ENCODE measurements at places on chromosomes 1 and 21.

- DNase-seq: no peak
These were observed 42.5 kb downstream of the UTP25 start for GRCh38 chr1:209870151-209870831.

- DNase-seq: no peak
These were observed 65.3 kb upstream of the CNN3 start for GRCh38 chr1:94992161-94992560.

GRCh38 chr1:54229281-54229891, 29.4 kb downstream of the MRPL37 start:
- no peak for DNase-seq

DNA sequence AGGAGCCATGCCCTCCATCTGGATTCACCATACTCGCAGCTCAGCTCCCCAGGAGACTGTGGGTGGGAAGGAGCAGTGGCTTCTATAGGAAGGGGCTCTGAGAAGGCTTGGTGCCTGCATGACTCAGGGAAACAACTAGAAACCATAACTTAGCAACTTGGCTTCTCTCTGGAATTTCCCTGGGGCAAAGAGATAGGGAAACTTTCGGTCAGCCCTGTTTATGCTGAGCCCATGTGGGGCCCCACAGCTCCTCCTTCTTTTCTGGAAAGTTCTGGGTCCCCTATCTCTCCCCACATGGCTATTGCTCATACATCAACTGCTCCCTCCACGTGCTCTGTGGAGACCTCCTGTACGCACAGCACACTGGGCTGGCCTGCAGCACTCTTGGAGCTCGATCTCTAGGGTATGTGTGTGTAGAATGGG, 39.3 kb downstream of the PLEKHA6 start:
- DNase-seq: no peak

DNA sequence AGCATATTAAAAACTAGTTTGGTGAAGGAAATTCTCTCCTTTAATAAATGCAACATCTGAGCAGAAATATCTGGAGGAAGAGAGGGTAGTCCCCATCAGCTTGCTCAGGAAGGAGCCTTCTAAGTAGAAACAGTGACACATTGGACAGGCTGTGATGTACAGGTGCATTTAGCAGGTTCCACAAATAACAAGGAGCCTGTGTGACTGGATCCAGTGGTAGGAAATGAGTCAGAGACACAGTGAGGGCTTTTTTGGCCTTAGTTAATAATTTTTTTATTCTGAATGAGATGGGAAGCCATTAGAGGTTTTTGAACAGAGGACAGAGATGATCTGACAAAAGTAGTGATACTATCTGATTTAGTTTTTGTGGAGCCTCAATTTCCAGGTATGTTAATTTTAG, 738.9 kb upstream of the PTBP2 start:
- DNase-seq: no peak

GRCh38 chr1:209311770-209312169, 271.7 kb upstream of the CAMK1G start:
- no peak for DNase-seq

GRCh38 chr1:62481681-62482080, 44.8 kb downstream of the USP1 start:
- no peak for DNase-seq

- DNase-seq: no peak
These were observed 257.7 kb upstream of the SGIP1 start for GRCh38 chr1:66276218-66276617.

DNA sequence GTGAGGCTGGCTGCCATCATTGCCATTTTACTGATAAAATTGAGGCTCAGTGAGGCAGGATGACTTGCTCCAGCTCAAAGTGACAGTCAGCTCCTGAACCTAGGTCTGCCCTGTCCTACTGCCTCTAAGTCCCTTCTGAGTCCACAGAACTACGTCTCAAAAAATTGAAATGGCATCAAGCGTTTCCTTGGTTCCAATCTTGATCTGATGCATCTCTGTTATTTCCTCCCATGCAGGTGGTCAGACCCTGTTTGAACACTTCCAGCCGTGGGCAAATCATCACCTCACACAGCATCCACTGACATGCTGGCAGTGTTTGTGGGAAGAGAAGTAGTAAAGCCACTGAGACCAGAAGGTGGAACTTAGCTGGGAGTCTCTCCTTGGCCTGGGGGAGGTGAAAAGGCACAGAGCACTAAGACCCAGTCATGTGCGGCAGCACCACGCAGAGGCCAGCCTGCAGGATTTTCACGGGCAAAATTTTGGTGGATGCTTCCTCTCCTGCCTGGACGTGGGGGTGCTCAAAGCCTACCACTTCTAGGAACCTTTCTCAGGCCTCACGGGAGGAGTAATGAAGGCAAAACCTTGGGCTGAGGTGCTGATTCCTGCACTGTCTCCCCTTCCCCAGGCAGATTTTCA, 7.8 kb upstream of the CPLANE2 start:
- no peak for DNase-seq

DNA sequence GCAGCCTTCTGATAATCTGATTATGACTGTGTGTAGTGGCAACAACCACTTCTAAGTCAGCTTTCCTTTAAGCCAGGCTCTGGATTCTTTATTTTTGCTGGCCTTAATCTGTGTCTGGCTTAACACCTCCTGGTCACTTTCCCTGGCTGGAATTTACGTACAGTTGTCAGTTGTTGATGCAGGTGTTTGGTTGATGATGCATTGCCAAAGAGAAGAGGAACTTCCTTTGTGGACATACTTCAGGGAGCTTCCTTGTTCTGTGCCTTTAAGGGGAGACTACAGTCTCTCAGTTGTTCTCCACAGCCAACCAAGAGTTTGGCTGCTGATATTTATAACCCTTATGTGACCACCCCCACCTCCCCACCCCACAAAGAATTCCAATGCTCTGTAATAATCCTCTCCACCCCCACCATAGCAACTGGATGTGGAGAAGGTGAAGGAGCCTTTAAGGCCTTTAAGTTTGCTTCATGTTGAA, 96.0 kb upstream of the BMP8A start:
- DNase-seq: no peak

- DNase-seq: no peak
These were observed 65.1 kb downstream of the MAB21L3 start for GRCh38 chr1:116176306-116176789.

DNA sequence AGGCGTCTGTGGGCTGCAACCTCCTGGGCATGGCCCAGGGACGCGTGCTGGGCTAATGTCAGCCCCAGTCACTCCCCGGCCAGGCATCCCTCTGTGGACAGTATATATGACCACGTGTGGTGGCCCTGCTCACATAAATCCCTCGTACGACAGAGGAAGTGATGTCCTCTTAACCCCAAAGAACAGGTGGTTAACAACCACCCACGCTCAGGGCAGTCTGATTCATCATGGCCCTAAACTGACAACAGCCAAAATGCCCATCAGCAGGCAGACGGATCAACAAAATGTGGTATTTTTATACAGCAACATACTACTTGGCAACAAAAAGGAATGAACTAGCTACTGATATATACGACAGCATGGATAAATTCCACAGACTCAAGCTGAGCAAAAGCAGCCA, 51.0 kb downstream of the ECE1 start:
- DNase-seq: no peak

DNA sequence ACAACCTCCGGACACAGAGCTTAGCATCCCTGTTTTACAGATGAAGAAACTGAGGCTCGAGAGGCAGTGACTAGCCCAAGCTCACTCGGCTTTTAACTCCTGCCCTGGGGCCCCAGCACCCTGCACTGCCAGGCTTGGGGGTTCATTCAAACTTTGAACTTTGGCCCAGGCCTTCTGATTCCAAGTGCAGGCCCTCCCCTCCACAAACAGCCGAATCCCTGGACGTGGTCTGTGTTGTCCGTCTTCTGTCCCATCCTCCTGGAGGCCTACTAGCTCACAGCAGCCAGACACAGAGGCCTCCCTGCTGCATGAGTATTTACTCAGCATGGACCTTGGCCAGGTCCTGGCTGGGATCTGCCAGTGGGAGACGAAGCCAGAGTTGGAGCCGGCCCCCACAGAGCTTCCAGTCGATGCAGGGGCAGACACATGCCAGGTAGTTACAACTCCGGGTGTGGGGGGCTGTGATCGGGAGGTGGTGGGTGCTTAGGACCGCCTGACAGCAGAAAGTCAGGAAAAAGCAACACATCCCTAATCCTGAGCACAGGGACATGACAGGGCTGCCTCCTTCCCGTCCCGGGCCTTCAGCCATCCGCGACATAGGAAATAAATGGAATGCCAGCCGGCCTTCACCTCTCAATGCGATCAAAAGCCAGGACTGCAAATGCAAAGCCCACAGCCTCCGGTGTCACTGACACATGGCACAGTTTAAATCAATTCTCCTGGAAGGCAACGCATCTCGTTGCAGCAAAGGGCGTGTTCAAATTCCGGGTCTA, 7.4 kb downstream of the IFFO2 start:
- peak; percentile 33 for DNase-seq

DNA sequence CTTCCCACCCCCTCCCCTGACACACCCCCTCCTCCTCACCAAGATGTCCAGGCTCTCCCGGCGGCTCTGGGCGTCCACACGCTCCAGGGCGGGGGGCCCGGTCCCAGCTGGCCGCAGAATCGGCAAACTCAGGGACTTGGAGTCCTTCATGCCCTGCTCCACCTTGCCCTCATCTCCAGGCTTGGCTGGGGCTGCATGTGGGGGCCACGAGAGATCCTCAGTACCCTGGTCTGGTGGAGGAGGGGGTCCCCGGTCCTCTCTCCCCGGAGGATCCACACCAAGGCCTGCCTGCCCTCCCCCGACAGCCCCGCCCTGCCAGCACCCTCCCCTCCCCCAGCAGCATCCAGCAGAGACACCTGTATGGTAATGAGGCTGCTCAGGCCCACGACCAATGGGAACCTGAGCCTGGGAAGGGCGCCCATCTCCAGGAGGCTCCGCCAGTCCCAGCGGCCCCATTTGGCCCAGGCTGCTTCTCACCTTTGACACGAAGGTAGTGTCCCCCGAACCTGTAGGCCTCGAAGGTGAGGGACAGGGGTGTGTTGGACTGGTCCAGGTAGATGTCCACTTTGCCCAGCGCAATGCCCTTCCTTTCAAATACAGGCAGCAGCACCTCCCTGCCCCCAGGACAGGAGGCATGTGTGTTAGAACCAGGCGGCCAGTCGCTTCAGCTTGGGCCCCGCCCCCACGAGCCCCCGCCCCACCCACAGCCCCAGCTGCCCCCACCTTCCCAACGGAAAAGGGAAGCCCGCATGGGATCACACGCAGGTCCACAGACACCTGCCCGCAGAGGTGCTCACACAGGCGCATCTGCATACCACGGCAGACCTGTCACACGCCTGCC, 8.2 kb upstream of the TNFRSF25 start:
- DNase-seq: no peak

GRCh38 chr1:66383611-66384010, 150.3 kb upstream of the SGIP1 start:
- no peak for DNase-seq

- DNase-seq: no peak
These were observed 40.2 kb upstream of the PRDX6 start for GRCh38 chr1:173436841-173437428.

GRCh38 chr21:46284077-46284644, 1.2 kb downstream of the MCM3AP start:
- peak; percentile 47 for DNase-seq

- no peak for DNase-seq
These were observed 10.7 kb downstream of the CDC7 start for GRCh38 chr1:91511386-91511785.

DNA sequence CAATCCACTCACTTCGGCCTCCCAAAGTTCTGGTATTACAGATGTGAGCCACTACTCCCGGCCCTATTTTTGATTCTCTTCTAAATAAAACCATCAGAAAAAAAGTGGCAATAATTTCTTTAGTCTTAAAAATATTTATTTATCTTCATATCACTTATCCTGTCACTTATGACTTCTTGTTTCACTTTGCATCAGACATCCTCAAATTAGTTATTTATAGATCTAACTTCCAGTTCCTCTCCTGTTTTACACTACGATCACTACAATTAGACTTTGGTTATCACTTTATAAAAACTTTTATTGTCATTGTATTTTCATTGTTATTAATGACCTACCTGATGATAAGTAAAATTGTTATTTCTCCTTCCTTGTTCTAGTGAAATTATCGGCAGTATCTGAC, 783.4 kb upstream of the BRINP3 start:
- no peak for DNase-seq

DNA sequence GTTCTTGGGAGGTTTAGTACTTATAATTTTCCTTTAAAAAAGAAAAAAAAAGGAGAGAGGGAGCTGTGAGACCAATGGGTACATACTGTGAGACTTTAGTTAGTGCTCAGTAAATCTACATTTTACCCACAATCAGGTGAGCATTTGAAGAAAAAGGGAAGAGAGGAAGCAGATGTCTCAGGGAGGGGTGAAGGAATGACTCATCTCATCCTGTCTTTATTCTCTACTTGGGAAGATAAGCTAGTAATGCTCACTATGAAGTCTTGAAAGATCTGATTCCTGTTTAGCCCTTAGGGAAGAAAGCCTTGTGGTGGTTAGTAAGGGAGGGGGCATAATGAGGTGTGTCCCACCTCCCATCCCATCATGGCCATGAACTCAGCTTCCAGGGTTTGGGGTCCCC, 112.6 kb downstream of the PLD5 start:
- DNase-seq: no peak

DNA sequence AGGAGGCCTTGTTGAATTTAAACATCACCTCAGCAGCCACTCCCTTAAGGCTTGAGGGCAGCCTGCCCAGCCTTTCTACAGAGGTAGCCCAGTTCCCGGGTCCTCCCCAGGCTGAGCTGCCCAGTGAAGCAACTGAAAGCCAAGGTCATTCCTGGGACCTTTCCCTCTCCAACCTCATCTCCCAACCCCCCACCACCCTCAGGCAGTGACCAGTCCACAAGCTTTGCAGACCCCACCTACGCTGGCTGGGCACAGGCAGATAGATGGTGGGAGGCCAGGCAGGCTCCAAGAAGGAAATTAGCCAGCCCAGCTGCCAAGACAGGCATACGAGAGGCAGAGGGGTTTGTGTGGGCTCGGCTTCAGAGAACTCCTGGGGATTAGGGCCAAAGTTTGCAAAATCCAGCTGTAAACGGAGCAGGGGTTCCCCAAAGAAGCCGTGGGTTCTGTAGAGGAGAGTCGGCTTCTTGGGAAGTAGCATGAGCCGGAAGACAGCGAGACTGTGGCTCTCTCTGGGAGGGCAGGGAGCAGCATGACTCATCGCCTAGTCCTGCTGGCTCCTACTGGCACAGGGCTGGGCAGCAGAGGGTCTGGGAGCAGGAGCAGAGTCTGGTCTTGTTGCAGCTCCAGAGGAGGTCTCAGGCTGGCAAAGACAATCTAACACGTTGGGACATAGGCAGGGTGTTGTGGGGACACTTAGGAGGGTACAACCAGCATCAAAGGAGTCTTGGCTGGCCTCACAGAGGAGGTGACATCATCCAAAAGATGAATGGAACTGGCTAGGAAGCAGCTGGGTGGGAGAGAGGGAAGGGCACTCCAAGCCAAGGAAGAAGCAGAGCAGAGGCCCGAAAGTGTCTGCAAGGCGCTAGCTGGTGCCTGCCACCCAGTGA, 2.8 kb upstream of the ZC3H12A start:
- DNase-seq: no peak

- DNase-seq: no peak
These were observed 55.3 kb upstream of the HSPA13 start for GRCh38 chr21:14438211-14438610.

GRCh38 chr1:21924503-21925005, 12.6 kb downstream of the HSPG2 start:
- DNase-seq: no peak

- no peak for DNase-seq
These were observed 50.4 kb downstream of the GLIS1 start for GRCh38 chr1:53688381-53689102.

All from endothelial cell (in vitro differentiated cells).